ENCODE measurements at places on chromosomes 6 and 20.

DNA sequence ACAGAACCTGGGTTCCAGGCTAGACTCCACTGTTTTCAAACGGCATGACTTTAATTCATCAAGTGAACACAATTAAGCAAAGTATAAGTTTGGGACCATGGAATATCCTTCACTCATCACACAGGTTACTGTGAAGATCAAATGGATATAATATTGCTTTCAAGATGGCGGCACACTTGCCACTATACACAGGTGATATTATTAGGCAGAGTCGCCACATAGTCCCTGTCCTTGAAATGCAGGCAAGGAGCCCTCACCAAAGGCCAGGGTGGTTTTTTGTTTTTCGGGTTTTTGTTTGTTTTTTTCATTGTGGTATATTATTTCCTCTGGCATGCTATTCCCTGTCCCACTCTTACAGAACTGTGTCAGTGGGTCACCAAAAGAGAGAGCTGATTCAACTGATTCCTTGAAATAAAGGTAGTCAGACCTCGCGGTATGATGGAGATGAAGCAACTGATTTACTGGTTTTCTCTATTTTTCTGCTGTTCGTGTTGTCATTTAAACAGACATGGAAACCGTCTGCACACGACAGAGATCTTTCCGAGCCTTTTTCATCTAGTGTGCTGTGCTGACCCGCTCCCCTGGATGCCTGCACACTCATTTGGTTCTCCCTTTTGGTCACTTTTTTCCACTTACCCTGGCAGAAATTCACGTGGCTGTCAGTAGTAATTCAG is 29.7 kb downstream of the MYB start:
- no peak for DNase-seq

GRCh38 chr6:47179286-47179685 is 130.4 kb downstream of the TNFRSF21 start:
- no peak for DNase-seq

DNA sequence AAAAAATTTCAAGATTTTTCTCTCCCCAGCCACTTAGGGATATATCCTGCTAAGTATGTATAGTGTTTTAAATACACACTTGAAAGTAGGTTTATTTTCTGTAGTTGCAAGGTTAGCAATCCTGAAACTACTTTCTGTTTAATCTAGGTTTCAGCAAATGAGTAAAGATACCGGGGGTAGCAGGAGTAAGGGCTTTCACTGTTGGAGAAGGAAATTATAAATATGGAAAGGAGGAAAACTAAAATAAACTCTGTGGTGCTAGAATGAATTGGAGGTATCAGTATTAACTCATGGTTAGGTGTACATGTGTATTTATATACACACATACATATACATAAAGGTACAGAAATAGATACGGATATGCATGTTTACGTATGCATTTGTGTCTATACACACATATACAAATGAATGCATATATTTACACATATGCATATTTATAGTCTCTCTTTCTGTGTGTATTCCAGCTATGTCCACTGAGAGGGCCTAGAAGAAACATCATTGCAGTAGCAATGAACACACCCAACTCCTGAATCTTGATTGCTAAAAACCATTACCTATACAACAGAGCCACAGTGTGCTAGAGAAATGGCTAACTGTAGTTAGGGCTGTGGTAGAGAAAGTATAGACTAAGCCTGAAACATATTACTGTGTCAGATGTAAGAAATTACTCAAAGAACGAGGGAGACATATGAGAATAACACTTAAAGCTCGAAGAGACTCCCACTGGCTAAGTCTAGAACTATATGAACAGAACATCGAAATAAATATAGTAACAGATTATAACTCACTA is 95.9 kb upstream of the EMILIN3 start:
- DNase-seq: no peak

GRCh38 chr6:168270274-168271172 is 49.1 kb downstream of the DACT2 start:
- no peak for DNase-seq

DNA sequence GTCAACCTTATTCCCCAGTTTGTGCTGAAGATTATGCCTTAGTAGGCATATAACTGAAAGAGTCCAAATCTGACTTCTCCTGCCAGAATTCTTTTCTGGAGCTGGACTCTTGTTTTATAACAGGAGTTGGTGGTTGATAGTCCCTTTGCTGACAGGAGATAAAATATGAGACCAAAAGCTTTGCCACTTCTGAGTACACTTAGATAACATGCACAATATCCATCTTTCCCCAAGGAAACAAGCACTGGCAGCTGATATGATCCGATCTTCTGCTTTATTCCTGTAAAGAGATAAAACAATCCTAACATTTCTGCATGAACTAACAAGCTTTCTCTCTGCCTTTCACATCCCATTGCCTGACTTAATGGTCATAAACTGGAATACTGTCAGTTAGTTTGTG is 1265.4 kb upstream of the ADGRB3 start:
- no peak for DNase-seq

DNA sequence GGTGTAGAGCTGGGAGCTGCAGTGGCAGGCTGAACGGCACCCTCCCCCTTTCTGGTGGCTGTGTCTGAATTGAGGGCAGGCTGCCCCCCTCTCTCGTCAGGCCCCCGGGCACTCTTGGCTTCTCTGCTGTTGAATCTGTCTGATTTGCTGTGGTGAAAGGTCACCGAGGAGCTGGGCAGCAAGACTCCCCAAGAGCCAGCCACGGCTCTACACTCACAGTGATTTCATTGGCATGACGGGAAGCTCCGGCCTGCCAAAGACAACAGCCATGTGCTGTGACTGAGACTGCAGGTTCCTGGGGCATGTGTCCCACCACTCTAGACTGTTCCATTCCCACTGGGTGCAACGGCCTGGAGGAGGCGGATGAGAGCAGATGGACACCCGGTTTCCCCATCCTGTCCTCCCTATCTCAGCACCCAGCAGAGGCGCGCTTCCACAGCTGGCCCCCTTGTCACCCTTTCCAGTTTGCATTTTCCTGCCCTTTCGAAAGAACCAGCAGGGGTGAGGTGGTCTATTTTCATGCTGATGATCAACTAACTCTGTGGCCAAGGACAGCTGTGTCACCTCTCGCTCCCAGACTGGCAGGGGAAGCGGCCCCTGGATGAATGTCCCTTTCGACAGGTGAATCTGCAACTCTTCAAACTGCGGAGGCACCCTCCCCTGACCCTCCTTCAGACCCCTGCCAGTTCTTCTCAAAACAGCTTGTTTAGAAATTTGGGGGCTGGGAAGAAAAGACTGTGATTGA is 2.2 kb downstream of the APCDD1L start:
- no peak for DNase-seq

GRCh38 chr20:45495501-45495941 is 19.9 kb downstream of the SPINT3 start:
- no peak for DNase-seq

GRCh38 chr20:39190666-39191570 is 228.8 kb downstream of the DHX35 start:
- no peak for DNase-seq

GRCh38 chr20:24957326-24958016 is 8.4 kb downstream of the CST7 start:
- no peak for DNase-seq

DNA sequence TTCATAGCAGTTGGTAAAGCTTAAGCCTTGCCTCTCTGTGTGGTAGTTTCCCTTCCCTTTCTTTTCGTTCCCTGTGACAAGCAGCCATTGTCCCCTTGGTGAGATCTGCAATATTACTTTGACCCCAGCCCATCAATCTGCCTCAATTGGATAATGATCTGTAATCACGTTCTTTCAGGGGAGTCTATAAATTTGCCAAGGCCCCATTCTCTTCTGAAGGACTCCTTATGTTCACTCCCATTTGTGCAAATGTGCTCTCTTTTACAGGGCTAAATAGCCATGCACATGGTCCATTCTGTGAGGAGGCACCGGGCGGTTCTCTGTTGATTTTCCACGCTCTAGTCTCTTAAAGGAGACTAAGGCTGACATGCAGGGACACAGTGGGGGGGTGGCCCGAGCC is 660.4 kb upstream of the SLC35B3 start:
- no peak for DNase-seq

- DNase-seq: no peak
These were observed 40.2 kb upstream of the DDR1 start for GRCh38 chr6:30844118-30844535.

DNA sequence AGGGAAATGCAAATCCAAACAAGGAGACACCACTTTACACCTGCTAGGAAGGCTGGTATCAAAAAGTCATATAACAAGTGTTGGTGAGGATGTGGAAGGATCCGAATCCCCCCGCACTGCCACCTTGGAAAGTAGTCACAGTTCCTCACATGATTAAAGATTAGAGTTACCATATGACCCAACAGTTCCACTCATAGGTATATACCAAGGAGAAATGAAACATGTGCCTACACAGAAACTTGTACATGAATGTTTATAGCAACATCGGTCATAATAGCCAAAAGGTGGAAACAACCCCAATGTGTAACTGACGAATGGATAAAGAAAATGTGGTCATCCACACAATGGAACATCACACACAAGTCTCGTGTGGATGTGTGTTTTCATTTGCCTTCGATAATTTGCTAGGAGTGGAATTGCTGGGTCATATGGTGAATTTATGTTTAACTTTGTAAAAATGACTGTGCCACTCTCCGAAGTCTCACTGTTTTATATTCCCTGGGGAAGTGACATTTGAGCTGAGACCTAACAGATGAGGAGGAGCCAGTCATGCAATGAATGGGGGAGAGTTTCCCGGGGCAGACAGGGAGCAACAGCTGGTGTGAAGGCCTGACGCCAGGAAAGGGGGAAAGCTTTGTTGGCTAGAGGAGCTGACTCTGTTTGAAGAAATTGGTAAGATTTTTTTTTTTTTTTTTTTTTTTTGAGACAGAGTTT is 125.9 kb upstream of the MLN start:
- no peak for DNase-seq

- no peak for DNase-seq
These were observed 266.3 kb downstream of the RFPL4B start for GRCh38 chr6:112613410-112613809.

DNA sequence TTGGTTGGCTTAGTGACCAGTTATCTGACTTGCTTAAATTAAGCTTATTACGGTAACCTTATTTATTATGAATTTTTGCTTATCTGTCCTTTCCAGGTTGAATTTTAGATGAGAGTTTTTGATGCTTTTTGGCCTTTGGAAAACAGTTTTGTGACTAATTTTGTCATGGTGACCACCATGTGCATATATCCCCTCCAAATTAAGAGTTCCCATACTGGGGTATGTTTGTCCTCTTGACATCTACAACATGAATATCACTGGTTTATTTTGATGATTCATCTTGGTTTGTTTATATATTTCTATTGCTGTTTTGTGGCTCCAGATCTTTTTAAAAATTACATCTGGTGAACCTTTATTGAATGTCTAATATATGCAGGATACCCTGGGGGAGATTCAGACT is 61.4 kb downstream of the PHF20 start:
- no peak for DNase-seq

GRCh38 chr6:21610341-21610740 is 16.8 kb downstream of the SOX4 start:
- no peak for DNase-seq

DNA sequence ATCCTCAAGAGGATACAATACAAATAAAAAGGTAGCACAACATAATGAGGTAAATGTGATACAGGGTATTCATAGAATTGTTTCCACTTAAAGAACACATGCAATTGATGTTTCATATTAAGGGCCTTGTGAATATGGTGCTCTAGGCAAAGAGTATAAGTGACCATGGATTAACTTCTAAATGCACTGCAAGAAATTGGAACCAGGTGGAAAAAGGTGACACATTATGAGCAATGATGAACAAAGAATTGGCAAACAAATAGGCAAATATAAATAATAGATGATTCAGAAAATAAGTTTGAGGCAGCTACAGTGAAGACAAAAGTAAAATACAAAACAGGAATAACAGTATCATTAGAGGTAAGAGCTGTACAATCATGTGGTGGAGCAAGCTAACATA is 192.0 kb downstream of the GRIK2 start:
- no peak for DNase-seq

DNA sequence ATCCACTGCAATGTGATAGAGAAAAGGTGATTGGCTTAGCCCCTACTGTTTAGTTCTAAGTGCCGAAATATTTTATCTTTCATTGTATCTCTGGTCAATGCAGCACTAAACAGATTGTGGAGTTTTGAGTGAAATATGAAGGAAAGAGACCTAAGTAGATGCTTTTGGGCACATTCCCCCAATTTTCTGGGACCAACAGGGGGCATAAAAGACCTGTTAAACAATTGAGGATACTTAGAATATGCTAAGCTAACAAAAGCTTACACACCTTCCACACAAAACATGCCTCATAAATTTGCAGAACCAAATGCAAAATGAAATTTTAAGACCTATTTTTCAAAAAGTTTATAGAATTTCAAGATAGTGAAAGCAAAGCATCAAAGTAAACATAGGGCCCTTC is 746.9 kb downstream of the TBC1D32 start:
- DNase-seq: no peak

GRCh38 chr20:30922129-30922528 is 335.3 kb upstream of the DEFB115 start:
- DNase-seq: no peak

DNA sequence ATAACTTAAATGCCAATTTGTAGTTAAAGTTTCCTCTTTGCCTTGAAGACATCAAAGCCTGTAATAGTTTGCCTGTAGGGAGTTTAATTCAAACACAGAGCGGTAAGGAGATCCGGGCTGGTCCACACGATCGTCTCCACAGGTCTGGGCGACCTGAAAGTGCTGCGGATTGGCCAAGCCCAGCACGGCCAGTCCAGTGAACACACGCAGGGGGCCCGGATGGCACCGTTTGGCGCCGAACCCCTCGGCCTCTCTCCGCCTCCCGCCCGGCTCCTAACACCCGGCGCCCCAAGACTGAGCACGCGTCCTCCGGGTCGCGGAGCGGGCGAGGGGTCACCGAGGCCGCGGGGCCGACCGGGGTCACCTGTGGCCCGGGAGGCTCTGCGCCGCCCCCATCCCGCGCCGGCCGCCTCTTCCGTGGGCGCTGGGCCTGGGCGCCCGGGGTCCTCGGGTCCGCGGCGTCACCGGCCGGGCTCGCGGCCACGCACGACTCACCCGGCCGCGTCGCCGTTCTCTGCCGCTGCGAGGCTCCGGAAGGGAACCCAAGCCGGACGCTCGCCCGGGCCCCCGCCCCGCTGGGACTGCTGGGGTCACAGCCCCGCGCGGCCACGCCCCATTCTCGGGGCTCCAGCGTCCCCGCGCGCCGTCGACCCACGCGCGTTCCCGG is 481 bp downstream of the SERPINB6 start:
- DNase-seq: no peak

DNA sequence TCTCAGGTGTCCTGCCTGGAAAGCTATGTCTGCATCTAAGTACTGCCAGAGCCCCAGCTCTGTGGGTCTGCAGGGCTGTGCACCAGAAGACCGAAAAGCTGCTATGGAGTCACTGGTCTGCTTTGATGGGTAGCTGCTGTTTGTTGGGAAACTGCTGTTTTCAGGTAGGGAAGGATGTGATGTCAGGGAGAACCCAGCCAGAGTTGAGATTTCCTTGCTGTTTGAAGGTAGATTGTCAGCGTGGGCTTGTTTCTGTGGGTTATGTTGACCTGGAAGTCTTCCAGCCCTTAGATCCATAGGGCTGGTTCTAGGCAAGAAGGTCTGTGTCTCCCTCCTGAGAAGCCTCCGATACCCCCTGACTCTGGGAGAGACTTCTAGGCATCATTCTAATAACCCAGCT is 12.2 kb upstream of the SHLD1 start:
- DNase-seq: no peak
